ENCODE measurements at places on chromosomes 1 and 21.

- DNase-seq, result no peak
These were observed 162.8 kb downstream of the HUNK start for GRCh38 chr21:32035617-32036016.

DNA sequence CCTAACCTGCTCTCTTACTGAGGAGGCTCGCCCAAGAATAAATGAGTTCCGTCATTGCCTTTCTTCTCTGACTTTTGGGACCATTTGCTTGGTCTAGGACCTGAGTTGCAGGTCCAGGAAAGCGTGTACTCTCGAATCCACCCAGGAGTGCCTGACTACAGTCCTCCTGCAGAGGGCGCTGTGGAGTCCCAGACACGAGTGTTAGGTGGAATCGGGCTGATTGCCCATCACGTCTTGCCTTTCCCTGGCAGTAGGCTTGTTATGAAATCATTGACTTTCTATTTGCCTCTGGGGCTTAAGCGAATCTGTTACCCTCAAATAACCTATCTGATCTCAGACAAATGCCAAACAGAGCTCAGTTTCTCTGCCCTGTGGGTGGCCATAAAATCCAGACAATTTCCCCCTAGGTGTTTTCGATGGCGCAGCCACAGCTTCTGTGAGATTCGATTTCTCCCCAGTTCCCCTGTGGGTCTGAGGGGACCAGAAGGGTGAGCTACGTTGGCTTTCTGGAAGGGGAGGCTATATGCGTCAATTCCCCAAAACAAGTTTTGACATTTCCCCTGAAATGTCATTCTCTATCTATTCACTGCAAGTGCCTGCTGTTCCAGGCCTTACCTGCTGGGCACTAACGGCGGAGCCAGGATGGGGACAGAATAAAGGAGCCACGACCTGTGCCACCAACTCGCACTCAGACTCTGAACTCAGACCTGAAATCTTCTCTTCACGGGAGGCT lies at the start of gene IL20:
Gene IL20, plus strand, starts transcription at position 685 of the 733 bp plus-strand sequence. CDS start 230 bp downstream, outside the sequence.
- peak; percentile 40 for DNase-seq

- no peak for DNase-seq
These were observed 80.4 kb upstream of the LPGAT1 start for GRCh38 chr1:211910913-211911485.

GRCh38 chr1:162928141-162928540 lies 67.2 kb upstream of the CCDC190 start:
- no peak for DNase-seq

- DNase-seq, result no peak
These were observed 65.9 kb downstream of the AGPAT3 start for GRCh38 chr21:43930848-43931375.

- no peak for DNase-seq
These were observed 60.6 kb upstream of the SEC16B start for GRCh38 chr1:178030467-178030866.

- no peak for DNase-seq
These were observed 120.6 kb downstream of the SYF2 start for GRCh38 chr1:25111706-25112105.

GRCh38 chr1:9389968-9390367 lies 97.3 kb downstream of the SPSB1 start:
- no peak for DNase-seq

DNA sequence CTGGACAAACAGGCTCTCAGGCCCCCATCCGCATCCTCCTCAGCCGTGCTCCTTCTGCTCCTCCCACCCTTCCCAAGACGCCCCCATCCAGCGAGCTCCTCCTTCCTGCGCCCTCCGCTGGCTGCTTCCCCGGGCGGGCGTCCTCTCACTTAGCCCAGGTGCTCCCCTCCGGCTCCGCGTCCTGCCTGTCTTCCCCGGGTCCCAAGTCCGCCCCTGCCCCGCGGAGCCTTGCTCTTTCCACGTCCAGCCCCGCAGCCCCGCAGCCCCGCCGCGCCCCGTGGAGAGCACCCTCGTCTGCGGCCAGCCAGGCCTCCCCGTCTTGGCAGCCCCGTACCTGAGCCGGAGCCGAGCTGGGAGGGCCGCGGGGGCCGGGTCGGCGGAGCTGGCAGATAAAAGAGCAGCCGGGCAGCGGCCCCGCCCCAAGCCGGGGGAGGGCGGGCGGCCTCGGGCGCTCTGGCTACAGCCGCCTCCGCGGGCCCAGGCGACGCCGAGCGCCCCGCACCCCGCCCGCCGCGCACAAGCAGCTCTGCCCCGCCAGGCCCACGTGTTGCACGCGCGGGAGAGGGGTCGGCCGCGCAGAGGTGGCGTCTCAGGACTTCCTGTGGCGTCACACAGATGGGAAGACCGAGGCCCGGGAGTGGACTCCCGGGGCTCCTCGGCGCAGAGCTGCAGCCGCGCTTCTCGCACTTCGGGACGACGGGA lies at the start of gene PAQR7:
Gene PAQR7, minus strand, starts transcription at position 555 of the 702 bp plus-strand sequence. CDS start 11,869 bp downstream, outside the sequence.
- DNase-seq, result no peak

- no peak for DNase-seq
These were observed 18.6 kb downstream of the S100A7A start for GRCh38 chr1:153434746-153435455.

DNA sequence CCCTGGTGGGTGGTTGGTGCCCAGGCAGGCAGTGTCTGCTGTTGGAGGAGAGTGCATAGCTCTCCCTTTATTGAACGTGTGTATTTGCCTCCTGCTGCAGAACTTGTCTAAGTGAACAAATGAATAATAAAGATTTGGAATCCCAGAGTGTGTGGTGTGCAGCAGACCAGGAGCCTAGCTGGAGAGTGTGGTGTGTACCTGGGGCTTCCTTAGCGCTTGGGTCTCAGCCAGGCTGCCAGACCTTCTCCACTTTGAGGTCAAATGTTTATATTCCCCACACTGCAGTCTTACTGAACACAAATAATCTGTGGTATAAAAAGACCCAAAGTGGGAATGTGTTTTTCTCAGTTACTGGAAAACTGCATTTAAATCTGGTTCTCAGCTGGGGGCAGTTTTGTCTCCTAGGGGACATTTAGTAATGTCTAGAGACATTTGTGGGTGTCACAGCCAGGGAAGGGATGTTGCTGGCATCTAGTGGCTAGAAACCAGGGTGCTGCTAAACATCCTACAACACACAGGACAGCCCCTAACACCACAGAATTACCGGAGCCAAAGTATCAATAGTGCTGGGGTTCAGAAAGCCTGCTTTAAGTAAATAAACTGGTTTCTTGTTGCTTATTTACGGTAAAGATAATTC lies 23.6 kb downstream of the SLC37A1 start:
- no peak for DNase-seq

- DNase-seq, result no peak
These were observed 160.2 kb downstream of the TOMM20 start for GRCh38 chr1:234968451-234968850.

GRCh38 chr1:227416156-227416830 lies 98.0 kb upstream of the CDC42BPA start:
- no peak for DNase-seq

GRCh38 chr1:93638307-93638847 lies 43.3 kb downstream of the BCAR3 start:
- no peak for DNase-seq

DNA sequence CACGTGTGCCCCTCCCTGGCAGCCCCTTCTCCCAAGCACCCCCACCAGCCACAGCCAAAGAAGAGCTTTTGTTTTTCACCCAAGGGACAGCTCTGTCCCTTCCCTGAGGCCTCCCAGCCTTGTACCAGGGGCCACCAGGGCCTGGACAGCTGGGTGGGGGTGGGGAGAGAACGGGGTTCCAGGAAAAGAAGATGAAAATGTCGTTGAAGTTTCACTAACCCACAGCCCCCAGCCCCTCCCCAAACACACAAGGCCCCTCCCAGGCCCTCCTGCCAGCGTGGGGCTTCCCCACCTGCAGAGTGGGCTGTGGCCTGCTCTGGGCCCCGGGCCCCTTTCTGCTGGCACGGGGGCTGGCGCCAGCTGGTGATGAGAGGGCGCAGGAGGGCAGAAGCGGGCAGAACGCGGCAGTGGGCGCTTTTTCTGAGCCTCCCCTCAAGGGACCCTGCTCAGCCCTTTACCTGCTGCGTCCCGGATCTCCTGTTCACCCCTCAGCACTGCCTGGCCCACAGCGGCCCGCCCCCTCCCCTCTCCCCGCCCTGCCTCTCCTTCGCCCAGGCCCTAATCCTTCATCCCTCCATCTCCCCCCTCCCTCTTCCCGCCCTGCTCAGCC lies 5.5 kb upstream of the ANKRD65 start:
- no peak for DNase-seq

DNA sequence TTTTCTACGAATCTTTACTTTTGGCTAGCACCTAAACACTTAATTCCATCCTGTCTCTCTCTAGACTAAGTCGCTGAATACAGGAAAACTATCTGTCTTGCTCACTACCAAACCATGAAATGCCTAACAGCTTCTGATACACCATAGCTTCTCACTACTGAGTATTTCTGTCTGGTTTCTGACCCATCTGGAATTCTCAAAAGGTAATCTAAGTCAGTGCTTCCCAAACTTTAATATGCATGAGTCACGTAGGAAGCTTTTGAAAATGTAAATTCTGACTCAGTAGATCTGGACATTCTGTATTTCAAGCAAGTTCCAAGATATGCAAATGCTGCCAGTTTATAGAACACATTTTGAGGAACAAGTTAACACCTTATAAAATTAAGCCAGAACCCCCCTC lies 9.2 kb upstream of the OVGP1 start:
- no peak for DNase-seq

- DNase-seq, result no peak
These were observed 3.5 kb downstream of the ERRFI1 start for GRCh38 chr1:8022395-8023286.

DNA sequence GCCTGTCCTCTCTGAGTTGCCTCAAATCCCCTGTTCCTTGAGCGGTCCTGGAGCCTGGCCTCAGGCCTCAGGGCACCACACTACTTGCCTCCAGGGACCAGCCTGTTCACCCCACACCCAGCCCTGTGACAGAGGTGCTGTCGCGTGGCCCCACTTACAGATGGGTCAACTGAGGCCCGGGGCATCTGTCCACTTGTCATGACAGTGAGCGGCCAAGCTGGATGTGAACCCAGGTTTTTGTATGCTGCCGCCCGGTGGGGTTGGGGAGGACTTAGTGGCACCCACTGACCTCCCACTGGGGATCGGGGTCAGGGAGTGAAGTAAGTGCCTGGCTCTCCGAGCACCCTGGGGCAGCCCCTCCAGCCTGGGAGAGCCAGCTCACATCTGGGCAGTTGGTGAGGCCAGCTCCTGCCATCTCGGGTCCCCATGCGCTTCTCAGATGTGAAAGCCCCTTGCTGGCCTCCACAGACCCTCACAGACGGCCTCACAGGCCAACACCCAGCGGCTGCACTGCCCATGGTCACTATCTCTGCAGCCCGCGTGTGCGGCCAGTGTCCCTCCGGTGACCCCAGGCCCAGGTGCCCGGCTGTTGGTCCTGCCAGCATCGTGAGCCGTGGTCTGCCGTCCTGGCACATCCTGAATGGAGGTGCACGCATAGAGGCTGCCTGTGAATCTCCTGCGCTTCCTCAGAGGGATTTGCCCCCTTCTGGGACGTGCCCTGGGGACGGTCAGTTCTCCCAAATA lies 9.3 kb upstream of the FAAP20 start:
- DNase-seq, result no peak

GRCh38 chr1:19640363-19641316 lies 3.5 kb upstream of the NBL1 start:
- no peak for DNase-seq
